Activated T-cell treated with anti-CD3 and anti-CD28 coated beads, Interleukin-2, amount 50 U/mL, for 1 hour (primary cell): ENCODE measurements at places on chromosomes 3 and 15.

DNA sequence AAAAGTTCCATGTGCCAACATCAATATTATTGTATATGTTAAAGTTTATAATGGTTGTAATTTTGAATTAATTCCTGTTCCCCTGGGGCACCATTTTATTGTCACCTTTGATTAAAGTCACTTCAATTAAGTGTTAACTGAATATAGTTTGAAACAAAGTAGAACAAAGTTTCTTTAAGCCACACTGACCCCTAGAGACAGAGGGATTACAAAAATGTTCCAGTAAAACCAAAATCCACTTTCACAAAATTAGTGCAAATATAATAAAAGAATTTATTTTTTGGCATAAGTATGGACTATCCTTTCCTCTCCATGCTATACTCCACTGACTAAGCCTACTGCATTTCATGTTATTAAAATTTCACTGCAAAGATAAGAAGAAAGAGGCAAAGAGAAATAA, 123.9 kb downstream of the ZMAT3 start:
- no peak for DNase-seq

DNA sequence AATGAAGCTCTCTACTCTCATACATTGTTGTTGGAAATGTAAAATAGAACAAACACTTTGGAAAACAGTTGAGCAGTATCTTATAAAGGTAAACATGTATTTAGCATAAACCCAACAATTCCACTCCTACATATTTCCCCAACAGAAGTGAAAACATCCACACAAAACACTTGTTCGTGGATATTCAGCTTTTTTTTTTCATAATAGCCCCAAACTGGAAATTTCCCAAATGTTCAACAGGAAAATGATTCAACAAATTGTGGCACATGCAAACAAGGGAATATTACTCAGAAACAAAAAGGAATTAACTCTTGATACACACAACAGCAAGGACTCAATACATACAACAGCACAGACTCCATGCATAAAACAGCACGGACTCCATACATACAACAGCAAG, 28.5 kb downstream of the RFTN1 start:
- DNase-seq = no peak

DNA sequence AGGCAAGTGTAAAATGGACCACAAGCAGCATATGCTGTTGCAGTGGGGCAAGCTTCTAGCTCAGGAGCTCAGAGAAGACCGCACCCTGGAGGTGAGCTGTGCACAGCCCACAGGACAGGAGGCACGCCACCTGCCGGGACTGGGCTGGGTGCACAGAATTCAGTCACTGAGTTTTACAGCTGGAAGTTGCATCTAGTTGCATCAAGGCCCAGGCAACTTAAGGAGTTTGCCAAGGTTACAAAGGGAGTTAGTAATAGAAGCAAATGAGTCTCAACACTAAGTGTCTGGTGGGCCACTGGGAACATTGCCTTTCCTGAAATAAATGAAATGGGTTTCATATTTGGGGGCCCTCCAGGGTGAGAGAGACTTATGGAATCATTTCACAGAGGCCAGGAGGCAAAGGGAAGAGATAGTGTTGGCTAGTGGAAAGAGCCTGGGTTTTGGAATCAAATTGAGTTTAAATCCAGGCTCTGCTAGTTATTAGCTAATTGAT, 36.0 kb upstream of the TIMP4 start:
- DNase-seq = no peak

- no peak for DNase-seq
Observed at GRCh38 chr3:136018876-136019275, 53.3 kb downstream of the PPP2R3A start.

DNA sequence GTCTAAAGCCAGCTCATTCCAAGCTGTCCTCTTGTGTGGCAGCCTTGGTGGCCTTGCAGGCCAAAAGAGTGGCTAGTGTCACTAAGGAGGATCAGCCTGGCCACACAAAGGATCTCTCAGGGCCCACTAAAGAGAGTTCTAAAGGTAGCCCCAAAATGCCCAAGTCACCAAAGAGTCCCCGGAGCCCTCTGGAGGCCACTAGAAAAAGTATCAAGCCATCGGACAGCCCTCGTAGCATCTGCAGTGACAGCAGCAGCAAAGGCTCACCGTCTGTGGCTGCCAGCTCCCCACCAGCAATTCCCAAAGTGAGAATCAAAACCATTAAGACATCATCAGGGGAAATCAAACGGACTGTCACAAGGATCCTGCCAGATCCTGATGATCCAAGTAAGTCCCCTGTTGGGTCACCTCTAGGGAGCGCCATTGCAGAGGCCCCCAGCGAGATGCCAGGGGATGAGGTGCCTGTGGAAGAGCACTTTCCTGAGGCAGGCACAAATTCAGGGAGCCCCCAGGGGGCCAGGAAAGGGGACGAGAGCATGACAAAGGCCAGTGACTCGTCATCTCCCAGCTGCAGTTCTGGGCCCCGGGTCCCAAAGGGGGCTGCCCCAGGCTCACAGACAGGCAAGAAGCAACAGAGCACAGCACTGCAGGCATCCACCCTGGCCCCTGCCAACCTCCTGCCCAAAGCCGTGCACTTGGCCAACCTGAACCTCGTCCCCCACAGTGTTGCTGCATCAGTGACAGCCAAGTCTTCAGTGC, 33.5 kb upstream of the ALPK3 start:
- DNase-seq = no peak

- no peak for DNase-seq
Observed at GRCh38 chr15:52191207-52191606, at the start of gene GNB5. GNB5 (minus strand) TSS chr15:52191392; CDS start chr15:52184676, 6,716 bp downstream.

DNA sequence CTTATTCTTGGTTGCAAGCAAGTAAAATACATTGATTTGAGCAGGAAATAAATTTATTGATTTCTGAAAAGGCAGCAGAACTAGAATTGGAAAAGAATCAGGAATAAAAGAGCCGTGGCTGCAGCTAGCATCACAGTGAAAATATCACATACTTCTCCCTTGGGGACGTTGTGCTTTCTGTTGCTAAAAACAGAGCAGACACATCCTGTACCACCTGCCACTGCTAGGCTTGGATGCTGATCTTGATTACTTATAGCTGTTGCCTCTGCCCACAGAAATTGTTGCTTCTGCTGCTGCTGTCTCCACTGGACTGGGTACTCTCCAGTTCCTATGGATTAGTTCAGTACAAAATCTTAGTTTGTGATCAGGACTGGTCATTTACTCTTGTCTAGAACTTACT, 283.8 kb downstream of the C3orf38 start:
- DNase-seq = no peak

GRCh38 chr3:16298891-16299290, 33.9 kb downstream of the OXNAD1 start:
- no peak for DNase-seq

DNA sequence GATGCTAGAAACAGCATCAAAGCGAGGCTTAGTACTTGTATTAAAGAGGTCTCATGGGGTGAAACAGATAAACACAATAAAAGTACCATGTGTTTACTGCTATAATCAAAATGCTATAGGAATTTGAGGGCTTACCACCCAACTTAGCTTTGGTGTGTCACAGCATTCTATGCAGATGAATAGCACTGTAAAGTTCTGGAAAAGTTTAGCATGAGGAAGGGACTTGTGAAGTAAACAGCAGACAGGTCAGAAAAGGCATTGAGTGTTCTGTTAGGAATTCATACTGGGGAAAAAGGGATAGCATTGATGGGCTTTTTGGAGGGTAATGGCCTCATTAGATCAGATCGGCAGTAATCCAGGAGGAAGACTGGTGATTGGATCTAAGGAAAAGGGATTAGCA, 505.3 kb downstream of the NLGN1 start:
- DNase-seq = no peak

- no peak for DNase-seq
Observed at GRCh38 chr15:89123181-89123525, 34.9 kb downstream of the ABHD2 start.

DNA sequence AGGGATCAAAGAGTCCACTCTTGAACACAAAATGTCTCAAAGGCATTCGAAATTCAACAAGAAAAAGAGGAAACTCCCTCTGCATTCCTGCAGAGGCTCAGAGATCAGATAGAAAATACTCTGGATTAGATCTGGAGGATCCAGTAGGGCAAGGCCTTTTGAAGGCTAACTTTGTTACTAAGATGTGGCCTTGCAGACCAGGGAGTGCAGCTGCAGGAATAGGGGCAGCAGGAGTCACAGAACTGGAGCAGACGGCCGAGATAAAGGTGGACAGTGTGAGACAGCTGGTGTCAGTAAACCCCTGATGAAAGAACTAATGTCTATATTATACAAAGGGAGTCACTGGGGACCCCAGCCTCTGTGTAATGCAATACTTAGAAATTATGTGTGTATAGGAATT, 84.5 kb upstream of the PLSCR4 start:
- DNase-seq = no peak

DNA sequence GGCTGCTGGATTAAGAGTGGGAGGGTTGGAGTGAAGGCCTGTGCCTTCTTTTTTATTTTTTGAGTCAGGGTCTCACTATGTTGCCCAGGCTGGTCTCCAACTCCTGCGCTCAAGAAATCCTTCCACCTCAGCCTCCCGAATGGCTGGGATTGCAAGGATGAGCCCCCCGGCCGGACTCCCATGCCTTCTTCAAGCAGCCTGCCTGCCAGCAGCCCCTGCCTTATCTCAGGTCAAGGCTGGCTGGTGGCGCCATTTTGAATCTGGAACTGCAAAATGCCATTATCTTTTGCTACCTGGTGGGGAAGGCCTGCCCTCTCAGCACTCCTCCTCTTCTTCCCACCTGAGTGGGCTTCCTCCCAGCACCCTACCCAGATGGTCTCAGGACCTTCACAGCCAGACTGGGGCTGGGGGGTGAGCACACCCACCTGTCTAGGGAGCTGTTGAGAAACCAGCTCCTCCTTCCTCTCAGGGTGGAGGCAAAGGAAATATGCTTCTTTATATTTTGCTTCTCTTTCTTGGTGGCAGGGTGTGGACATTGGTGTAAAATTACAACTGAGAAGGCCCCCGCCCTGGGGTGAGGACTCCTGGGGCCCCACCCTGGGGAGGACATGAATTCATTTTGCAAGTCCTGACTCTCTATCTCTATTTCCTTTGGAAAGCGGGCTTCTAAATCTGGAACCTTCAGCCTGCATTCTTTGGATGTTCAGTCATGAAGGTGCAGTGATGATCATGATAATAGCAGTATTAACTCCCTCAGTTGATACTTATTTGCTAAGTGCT, 7.7 kb upstream of the FLNB start:
- DNase-seq = no peak
